ENCODE measurements at places on chromosomes 7 and 10.

- no peak for DNase-seq
These were observed 724.7 kb upstream of the FZD8 start for GRCh38 chr10:36366843-36367242.

DNA sequence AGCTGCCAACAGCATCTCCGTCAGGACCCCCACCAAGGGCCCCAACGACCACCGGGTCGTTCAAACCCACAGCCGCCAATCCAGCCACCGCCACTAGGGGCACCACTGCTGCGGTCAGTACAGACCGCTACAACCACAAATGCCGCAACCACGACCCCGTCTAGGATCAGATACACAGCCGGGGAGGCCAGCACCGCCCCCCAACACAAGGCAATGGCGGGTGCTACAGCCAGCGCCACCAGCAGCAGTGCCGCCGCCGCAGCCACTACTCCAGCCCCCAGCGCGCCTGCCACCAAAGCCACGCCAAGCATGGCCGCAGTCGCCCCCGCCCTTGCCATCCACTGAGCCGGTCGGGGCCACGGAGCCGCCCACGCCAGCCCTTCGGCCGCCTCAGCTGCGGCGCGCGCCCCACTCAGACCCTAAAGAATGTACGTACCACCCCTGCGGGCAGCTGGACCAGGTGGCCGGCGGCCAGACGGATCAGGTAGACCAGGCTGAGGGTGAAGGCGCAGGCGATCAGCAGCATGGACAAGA, 473 bp downstream of the CYP51A1 start:
- DNase-seq = peak; percentile 97

DNA sequence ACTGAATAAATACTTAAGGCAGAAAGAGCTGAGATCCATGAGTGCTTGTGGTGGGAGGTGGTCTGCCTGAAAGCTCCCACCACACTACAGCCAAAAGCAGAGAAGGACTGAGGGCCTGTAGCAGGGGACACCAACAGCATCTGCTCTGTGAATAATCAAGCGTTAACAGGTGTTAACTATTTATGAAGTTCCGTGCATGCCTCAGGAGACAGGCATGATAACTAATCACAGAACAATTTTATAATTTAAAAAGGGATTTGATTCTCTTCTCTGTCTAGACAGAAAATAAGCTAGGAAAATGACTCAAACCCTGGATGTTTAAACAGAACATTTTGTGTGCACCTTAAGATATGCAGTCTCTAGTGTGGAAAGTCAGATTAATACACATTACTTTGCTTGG, 61.5 kb upstream of the GHITM start:
- no peak for DNase-seq

DNA sequence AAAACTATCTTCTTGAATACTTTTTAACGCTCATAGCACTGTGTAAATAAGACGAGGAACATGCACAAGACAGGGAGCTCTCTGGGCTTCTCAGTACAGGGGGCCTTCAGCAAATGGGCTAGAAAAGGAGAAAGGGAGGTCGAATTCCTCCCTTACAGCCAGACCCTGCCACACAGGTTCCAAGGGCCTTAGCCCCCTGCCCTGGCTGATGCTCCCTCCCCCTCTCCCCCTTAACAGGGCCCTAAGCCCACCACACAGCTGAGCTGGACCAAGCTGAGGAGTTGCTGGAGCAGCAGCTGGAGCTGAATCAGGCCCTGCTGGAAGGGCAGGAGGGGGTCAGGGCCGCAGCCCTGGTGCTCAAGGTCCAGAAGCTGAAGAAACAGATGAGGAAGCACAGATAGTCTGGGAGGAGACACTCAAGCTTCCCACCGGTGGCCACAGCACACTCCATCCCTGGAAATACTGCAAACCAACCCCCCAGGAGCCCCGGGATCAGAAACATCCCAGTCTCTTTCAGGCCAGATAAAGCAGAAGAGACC, 153.9 kb downstream of the SNX13 start:
- no peak for DNase-seq

GRCh38 chr7:158187694-158187994, 400.0 kb downstream of the PTPRN2 start:
- DNase-seq = no peak

DNA sequence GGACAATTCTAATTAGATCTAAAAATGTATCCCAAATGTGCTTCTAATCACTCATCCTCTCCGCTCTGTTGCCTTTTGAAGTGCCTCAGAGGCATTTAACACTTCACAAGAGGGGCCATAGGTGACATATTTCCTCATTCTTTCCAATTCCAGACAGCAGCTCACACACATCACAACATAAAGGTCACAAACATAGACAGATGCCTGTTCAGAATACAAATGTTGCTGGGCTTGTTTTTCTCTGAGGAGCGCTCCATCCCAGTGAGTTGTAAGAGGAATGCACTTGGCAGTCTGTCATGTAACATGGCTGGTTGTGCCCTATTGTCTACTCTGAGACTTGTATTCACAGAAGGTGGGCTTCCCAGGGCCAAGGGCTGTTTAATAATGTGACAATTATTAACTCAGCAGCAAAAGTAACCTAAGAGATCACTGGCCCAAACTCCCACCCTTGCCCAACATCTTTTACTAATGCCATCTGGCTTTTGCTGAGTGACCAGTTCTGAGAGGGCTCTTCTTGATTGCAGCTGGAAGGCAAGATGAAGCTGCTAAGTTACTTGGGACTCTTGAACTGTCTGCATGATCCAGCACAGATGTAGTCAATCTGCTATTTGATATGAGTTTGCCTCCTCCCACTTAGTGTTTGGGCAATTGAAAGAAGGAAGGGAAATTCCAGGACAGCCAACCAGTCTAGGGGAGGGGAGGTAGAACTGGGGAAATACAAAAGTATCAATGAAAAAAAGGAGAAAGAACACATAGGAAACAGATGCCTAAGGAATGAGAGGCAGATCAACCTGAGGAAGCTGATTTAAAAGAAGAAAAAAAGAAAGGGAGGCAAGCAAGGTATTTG, 13.6 kb downstream of the PON2 start:
- no peak for DNase-seq

All from retina (tissue), 1 donor.